ENCODE measurements at places on chromosomes 1 and 21.

DNA sequence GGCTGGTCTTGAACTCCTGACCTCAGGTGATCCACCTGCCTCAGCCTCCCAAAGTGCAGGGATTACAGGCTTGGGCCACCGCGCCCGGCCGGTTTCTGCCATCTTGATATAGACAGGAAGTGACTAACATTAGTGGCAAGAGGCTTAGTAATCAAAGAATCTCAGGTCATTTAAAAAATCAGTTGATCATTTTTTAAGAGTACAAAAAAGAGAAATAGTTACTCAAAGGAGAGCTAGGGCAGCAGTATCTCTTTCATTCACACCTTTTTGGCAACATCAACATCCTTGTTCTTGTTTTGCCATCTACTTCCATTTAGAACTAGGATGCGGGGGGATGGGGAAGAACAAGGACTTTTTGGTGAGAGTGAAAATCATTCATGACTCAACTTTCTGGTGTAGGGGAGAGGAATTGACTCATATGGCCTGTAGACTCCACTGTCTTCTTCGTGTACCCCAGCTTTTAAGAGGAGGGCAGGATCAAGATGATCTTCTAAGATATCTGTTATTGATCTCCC is 8.8 kb downstream of the FCRLB start:
- DNase-seq: peak; percentile 22

GRCh38 chr1:246029616-246030015 is 477.5 kb downstream of the SMYD3 start:
- DNase-seq: no peak

DNA sequence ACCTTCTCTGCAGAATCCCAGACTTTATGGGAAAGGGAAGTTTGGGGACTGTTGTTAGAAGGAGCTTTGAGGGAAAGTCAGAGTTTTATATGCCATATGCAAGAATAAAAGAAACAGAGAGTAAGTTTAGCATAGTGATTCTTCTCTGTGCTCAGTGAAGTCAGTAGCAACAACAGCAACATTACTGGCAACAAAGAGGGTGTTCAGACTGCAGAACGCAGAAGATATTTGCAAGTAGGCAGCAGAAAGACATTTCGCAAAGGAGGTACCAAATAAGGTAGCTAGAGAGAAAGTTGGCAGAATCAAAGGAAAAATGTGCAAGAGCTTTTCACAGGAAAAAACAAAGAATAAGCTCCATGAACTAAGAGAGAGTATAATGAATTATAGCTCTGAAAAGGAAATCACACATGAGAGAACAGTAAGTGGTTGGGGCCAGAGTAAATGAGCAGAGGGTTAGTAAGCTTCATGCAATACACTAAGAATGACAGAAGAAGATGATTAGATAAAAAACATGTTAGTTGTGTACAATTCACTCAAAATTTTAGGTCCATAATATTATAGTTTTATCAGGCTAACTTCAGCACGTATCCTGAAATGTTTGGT is 98.1 kb downstream of the NEGR1 start:
- no peak for DNase-seq

DNA sequence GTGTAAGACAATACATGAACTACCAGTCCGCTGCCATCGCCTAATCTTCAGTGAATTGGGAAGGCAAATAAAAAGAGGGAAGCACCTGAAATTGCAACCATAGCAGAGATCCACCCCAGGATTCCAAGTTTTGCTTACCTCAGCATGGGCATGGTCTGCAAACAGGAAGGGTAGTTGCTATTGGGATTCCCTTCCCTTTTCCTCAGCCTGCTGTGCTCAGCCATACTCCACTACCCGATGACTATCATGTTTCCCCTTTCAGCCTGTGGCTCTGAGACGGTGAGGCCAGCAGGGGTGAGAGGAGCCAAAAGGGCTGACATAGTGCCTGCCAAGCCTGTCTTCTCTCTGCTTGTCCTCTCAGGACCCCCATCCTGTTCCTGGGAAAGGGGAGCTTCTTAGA is 64.2 kb downstream of the GPR137B start:
- DNase-seq: no peak

DNA sequence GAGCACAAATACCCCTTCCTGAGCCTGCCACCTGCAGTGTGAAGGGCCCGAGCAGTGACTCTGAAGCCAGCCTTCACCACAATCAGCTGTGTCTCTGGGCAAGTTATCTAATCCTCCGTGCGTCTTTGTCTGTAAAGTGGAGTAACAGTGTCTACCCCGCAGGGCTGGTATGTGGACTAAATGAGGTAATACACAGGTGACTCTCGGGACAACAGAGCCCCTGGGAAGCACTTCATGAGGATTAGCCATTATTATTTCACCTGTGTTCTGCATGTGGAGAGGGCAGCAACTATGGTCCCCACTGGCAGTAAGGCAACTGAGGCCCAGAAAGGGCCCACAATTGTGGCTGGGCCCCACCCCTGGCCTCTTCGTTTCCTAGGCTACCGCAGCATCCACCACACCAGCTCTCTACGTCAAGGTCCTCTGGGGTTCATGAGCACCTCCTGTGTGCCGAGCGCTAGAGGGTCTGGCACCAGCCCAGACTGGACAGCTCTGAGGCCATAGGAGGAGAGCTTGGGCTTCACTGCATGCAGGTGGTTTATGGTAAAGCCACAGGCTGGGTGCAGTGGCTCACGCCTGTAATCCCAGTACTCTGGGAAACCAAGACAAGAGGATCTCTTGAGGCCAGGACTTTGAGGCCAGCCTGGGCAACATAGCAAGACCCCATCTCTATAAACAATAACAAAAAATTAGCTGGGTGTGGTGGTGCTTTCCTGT is 41.3 kb upstream of the LRP8 start:
- DNase-seq: no peak

GRCh38 chr1:208520438-208521099 is 276.4 kb upstream of the PLXNA2 start:
- DNase-seq: no peak

- no peak for DNase-seq
Observed at GRCh38 chr1:13823936-13824335, 123.9 kb downstream of the PRDM2 start.

Measured in NK-92 treated with Interleukin-12 subunit alpha and Interleukin-12 subunit beta, amount 100 ng/mL, for 24 hours (cell line).